ENCODE measurements at places on chromosomes 4 and X.

DNA sequence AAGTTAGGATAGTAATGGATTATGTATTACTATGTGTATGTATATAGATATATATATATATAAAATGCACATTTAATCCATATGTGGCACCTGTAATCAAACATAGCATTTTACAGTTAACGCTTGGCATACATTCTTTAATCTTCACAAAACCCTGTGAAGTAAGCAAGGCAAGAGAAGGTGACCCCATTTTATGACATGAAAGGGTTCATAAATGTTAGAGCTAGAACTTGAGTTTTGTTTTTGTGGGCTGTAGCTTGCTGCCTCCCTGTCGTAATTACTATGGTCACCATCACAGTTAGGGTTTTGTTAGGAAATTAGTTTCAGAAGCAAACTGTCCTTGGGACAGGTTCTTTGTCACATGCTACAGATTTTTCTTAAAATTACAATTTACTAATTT lies 13.8 kb upstream of the CYP2U1 start:
- no peak for DNase-seq

GRCh38 chrX:153662266-153662665 lies 11.3 kb downstream of the PNCK start:
- DNase-seq: peak; percentile 64

DNA sequence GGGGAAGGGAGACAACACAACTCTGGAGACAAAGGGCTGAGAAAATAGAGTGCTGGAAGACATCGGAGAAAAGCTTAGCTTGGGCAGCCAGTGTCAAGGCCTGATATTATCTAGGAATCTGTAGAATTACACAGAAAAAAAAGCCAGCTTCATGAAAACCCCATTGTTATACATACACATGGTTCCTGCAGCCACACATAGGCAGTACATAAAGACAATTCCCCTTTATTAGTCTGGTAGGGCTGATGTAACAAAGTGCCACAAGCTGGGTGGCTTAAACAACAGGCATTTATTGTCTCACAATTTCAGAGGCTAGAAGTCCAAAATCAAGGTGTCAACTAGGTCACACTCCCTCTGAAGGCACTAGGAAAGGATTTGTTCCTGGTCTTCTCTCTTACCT lies 503.5 kb downstream of the MID1IP1 start:
- DNase-seq: no peak

GRCh38 chr4:123783921-123784320 lies 387.3 kb downstream of the SPRY1 start:
- DNase-seq: no peak

DNA sequence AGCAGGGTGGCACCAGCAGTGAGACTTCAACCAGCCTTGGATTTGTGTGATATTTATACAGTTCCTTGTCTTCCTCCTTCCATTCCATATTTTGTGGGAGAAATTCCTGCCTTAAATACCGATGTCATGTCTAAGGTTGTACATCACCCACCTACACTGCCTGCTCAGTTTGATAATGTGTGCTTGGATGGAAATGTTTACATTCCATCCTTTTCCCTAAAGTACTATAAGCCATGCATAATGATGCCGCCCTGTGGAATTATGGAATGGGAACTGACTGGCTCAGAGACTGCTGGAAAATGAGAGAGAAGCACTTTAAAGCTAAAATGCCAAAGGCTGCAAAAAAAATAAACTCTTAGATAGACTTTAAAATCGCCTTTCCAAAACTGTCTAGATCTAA lies 11.3 kb upstream of the GLUD2 start:
- DNase-seq: no peak

DNA sequence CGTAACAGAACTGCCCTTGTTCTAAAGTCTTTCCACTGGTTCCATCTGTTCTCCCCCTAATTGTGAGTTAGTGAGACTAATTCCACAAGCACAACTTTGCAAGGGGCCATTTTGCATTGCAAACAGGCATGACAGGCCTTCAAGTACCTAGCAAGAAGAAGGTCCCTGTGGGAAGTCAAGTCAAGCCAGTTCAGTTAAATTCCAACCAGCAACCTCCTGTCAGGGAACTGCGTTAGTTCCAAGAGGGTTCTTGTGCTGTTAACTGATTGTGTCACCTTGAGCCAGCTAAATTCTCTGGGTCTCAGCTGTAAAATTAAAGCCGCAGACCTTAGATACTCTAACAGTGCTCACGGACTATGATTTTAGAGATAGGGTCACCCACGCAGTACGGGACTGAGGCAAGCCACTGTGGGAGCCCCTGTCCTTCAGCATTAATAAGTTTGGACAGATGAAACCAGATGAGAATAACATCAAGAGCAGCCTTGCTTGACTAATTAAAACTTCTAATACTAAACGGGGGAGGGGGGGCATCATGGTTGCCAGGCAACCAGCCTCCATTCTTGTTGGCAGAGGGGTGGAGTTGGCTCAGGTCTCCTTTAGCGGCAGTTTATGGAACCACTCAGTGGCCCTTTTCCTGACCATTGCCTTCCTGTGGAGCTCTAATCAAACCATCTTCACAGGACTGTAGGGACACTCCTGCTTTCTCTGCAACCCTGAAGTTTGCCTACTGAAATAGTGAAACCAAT lies 24.1 kb upstream of the TMEM150C start:
- peak; percentile 18 for DNase-seq

DNA sequence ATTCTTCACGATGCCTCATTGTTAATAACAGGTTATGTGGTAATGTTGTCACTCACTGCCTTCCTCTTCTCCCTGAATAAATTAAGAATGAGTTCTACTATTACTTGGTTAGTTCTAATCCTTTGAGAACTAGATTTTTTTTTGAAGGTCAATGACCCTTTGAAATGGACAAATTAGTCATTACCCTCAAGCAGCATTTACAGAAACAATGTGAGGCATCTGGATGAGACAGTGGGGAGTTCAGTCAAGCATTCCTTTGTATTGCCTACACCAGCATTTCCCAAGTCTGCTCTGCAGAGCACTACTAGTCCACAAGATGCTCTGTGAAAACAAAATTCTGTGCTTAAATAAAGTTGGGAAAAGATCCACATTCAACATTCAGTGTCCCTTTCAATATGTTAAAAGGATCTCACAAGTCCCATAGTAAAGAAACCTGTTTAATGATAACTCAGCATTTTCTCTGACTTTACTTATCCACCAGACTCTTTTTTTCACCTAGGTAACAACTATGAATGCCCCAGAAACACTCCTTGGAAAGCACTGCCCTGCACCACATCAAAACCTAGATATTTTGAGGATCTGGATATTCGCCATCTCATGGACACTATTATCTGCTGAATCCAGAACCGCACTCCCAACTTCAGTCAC lies 60.6 kb downstream of the CHRDL1 start:
- DNase-seq: peak; percentile 29

DNA sequence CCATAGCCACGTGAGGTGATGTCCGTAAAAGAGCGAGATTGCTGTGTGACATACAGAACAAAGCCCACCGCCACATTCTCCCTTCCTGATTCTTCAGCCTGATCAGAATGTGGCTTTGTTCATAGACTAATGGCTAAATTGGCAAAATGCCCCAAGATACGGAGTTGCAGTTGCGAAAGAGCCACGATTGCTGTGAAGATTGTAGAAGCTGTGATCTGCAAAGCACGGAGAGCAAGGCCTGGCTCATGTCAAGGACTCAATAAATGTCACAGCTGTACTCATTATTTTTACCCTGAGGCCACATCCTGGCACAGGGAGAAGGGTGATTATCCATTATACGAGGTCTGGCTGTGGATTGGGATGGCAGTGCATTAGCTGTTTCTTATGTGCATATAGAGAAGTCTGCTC lies 34.2 kb downstream of the ARSD start:
- DNase-seq: no peak

GRCh38 chrX:116357329-116357728 lies 79.1 kb upstream of the SLC6A14 start:
- no peak for DNase-seq

- no peak for DNase-seq
These were observed 1.0 kb upstream of the ACSL1 start for GRCh38 chr4:184826691-184827270.

DNA sequence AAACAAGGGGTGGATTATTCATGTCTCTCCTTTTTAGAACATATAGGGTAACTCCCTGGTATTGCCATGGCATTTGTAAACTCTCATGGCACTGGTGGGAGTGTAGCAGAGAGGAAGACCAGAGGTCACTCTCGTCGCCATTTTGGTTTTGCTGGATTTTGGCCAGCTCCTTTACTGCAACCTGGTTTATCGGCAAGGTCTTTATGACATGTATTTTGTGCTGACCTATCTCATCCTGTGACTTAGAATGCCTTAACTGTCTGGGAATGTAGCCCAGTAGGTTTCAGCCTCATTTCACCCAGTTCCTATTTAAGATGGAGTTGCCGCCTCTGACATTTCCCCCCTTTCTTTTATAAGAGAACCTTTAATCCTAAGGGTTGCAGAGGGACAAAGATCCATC lies 45.8 kb downstream of the MGST2 start:
- no peak for DNase-seq

GRCh38 chr4:159608436-159608835 lies 505.6 kb downstream of the RAPGEF2 start:
- peak; percentile 54 for DNase-seq

DNA sequence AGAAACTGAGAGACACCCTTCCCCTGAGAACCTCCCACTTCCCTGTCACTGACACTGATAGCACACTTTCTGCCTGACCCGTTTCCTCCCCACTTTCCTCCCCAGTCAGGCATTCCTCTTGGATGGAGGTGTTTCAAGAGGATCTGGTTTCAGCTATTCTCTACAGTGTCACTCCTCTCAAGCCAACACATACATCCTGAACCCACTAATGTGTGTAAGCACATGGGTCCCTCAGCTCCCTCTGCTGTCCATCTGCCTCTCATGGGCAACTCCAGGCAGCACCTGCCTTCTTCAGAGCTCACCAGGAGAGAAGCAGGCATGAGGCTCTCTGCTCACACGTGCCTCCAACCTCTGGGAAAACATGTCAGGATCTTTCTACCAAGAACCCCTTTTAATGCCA lies 207.6 kb downstream of the NAF1 start:
- peak; percentile 28 for DNase-seq

DNA sequence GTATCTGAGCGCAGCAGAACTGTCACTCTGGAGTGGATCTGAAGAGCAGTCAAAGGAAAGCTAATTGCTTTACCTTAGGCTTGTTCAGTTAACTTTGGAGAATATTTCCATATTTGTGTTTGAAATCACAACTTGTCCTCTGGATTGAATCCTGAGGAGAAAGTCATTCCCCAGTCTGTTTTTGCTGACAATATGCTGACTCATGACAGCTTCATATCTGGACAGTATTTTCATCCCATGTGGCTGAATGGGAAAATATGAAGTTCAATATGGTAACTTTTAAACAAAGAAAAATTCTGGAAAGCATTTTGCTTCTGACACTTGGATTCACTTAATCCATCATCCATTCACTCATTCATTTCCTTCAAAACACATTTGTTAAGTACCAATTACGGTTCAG lies 46.3 kb upstream of the MAGEC3 start:
- DNase-seq: no peak

- no peak for DNase-seq
These were observed 5.9 kb downstream of the ZAR1 start for GRCh38 chr4:48495941-48496340.

- DNase-seq: no peak
These were observed 29.9 kb upstream of the ADRA2C start for GRCh38 chr4:3736290-3736689.

DNA sequence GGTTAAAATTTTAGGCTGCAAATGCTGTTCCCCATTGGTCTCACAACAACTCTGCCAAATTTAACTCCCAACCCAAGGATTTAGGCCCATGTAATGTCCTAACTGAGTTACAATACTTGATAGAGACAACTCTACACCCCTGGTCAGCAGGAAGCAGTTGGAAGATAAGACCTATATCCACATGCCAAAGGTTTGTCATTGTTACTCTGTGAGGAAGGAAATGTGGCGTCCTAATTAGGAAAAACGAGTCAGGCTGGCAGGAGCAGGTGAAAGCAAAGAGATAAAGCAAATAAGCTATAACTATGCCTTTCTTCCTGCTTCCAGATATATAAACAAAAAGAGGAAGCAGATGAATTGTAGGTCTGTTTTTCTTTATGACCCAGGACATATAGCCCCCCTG lies 69.1 kb downstream of the SPIN4 start:
- no peak for DNase-seq

GRCh38 chrX:41145920-41146608 lies 60.8 kb downstream of the USP9X start:
- DNase-seq: no peak

- no peak for DNase-seq
These were observed 104.9 kb downstream of the RASGEF1B start for GRCh38 chr4:81366779-81367178.

- no peak for DNase-seq
These were observed 58.0 kb upstream of the PTPN13 start for GRCh38 chr4:86536151-86536550.

DNA sequence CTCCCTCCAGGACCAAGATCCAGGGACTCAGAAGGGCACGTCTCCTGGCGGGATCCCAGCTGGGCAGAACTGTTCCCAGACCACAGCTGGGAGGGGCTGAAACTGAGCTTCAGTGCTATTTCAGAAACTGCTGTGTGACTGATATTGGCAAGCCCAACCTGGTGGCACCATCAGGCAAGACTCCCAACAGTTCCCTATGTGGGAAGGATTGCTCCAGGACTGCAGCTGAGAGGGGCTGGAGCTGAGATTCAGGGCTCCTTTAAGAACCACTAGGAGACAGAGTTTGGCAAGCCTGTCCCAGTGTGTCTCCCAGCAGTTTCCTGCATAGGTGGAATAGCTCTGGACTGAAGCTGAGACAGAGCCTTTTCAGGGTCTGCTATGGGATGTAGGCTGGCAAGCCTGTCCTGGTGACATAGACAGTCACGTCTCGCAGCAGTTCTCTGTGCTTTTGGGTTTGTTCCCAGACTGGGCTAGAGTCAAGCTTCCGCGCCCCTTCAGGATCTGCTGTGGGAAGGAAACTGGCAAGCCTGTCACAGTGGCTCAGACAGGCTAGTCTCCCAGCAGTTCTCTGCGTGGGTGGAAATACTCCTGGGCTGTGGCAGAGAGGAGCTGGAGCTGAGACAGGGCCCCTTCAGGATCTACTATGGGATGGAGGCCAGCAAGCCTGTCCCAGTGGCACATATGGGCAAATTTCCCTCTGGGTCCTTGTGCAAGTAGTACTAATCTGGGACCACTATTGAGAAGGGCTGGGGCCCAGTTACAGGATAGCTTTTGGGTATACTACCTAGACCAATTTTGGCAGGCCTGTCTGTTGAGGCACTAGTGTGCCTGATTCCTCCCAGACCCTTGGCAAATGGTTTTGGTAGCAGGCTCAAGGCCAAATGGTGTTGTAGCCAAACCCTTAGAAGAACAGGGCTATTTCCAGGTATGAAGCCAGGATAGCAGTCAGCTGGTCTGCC lies 20.2 kb upstream of the MED14 start:
- DNase-seq: no peak

DNA sequence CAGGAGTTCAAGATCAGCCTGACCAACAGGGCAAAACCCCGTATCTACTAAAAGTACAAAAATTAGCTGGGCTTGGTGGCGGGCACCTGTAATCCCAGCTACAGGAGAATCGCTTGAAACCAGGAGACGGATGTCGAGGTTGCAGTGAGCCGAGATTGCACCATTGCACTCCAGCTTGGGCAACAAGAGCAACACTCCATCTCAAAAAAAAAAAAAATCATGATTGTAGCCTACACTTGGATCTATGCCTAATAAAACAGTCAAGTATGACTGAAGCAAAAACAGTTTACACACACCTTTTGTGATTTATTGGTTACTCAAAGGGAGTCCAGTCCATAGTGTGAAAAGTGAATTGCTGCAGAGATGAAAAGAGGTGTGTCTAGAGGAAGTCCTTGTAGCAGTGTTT lies 34.7 kb upstream of the TASL start:
- no peak for DNase-seq

- no peak for DNase-seq
These were observed 231.8 kb upstream of the AGA start for GRCh38 chr4:177673985-177674489.

Data from neural progenitor cell (in vitro differentiated cells).